ENCODE measurements at places on chromosomes 16 and 17. TPM values are rescaled to one million over a fixed set of nuclear protein-coding genes. Genes with fewer than 3 reads are reported as not detected.

Gene HERPUD1
- total RNA-seq, result 89.9 TPM

Gene ZNF597
- total RNA-seq, result 1.1 TPM

Gene KCNH6
- not detected for total RNA-seq

Gene ARRB2
- 47.6 TPM for total RNA-seq

Gene CCDC144A
- 1.3 TPM for total RNA-seq
